ENCODE measurements at places on chromosomes 12 and 14.

DNA sequence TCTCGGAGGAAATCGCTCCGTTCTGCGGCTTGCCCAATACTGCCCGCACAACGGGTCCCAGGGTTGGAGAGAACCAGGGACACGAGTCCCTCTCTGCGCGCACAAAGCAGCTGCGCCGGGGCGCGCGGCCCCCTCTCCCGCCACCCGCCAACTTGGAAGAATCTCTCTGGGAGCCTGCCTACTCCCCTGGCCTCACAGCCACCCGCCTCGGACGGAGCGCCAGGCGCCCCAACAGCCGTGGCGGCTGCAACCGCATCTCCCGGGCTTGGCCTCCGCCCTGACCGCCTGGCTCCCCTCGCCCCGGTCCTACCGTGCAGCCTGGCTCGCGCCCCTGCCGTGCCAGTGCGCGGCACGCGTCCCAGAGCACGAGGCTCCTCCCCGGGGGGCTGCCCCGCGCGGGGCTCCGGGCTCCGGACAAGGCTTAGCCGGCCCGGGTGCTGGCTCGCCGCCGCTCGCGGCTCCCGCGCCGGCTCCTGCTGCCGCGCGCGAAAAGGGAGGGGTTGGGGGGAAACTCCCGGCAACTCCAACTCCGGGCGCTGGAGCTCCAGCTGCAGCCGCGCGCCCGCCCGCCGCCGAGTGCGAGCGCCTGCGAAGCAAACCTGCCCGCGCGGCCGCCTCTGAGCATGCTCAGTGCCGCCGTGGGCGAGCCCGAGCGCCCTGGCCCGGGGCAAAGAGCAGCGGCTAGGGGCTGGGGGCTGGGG lies at the start of gene STXBP6:
STXBP6 (minus strand) TSS at position 580 of the 701 bp plus-strand sequence. CDS start 75,329 bp downstream, outside the sequence.
- peak; percentile 70 for DNase-seq

DNA sequence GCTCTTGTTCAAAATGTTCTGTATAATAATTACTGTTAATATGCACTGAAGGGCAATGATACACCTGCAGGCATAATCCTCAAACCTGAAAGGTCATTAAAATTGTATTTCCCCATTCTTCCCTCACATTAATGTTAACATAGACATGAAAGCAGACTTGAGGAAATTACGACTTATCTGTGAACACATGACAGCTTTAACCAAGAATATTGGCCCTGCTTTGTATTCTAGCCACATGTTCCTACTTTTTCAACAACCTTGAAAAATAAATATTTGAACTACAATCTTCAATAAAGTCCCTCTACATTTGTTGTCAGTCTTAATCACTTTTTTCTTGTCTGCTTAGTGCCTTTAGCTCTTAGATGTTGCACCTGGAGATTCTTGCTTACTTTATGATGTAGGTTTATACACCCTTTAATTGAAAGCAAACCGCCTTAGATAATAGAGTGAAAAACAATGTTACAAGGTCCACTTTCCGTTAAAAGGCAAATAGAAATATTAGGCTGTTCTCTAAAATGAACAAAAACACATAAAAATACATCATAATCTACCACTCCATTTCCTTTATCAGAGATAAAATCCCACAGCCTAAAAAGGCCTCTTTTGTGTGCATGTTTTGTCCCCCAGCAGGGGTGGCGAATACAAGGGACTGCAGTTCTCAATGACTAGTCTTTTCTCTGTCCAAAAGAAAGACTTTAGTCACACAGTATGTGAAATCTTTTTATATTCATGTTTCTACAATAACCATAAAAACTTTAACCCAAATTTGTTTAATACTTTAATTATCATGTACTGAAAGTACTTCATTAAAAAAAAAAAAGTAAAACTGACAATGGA lies 55.9 kb downstream of the ZFC3H1 start:
- no peak for DNase-seq

- DNase-seq = no peak
Measured at GRCh38 chr14:104462651-104463630, 116.6 kb upstream of the C14orf180 start.

DNA sequence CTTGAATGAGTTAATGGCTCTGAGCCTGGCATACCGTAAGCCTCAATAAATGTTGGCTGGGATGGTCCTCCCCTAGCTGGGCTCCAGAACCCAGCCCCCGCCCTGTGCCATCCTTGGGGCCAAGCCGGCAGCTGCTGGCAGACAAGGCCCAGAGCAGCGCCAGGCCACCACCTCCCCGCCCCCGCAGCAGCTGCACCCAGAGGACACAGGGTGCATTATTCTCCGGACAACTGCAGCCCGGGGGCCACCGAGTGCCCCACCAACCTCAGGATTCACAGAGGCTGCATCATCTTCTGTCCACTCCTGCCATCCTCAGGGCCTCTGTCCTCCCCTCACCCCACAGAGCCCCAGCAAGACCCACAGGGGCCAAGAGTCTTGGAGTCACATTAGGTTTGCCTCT lies 92.7 kb downstream of the NCOR2 start:
- no peak for DNase-seq

- DNase-seq = no peak
Measured at GRCh38 chr12:110262442-110263388, 18.3 kb upstream of the ATP2A2 start.

GRCh38 chr12:110024051-110024450 lies 24.3 kb downstream of the C12orf76 start:
- no peak for DNase-seq

DNA sequence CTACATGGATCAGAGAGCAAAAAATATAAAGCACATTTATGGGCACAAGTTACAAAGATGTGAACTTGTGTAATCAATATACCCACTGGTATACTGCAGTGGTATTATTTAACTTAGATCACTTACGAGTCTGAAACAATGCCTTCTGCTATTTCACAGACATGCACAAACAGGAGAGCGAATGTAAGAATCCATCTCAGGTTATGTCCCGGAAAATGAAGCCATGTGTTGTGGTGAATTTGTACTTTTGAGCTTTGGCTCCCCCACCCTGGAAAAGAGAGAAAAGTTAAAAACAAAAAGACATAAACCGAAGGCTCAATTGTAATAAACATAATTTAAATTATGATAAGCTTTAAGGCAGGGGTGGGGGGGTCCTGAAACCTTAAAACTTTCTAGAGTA lies 7.6 kb downstream of the ABCC9 start:
- DNase-seq = no peak

GRCh38 chr14:93744876-93745275 lies 43.4 kb downstream of the PRIMA1 start:
- no peak for DNase-seq

DNA sequence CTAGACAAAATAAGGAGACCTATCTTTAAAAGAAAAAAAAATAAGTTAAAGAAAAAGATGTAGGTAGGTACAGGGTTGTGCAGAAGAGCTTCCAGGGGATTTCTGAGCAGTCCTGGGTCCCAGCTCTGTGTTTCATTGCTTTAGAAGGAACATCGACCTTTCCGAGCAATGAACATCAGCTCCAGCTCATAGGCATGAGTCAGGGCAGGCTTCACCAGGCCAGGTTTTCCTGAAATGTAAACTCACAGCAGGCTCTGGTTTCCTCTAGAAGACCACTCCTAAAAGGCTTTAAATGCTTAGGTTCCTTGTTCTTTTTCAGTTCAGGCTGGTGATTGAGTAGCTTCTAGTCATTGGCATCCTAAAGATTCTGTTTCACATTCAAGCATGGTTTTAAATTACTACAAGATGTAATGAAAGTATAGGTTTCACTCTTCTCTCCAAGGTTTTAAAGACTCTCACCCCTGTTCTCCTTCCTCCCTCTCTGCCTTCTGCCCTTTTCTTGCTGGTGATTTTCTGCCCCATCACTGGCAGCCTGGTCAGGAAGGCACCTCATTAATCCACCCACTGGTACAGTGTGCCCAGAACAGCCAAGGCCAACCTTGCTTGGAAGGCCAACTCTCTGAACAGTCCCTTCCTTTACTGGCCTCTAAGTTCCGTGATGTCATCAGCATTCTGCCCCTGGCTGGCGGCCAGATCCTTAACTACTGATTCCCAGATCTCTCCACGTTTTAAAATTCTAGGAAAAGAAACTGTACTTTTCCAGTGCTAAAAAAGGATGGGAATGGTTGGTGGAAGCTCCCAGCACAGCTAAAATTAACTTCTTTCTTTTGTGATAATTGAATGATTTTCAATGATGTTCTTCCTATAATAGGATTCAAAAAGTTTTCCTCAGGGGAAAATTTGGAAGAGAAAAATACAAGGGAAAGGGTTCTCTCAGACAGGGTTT lies 109.4 kb upstream of the HIF1A start:
- DNase-seq = no peak

- no peak for DNase-seq
Measured at GRCh38 chr14:53055003-53055402, 98.1 kb downstream of the DDHD1 start.

GRCh38 chr12:67270622-67271021 lies 1.5 kb downstream of the CAND1 start:
- no peak for DNase-seq
